ENCODE measurements at places on chromosomes 6 and 20.

GRCh38 chr6:47247227-47247797 is 62.4 kb downstream of the TNFRSF21 start:
- DNase-seq = peak; percentile 2

- no peak for DNase-seq
Observed at GRCh38 chr6:39173270-39173669, 56.0 kb downstream of the KCNK5 start.

DNA sequence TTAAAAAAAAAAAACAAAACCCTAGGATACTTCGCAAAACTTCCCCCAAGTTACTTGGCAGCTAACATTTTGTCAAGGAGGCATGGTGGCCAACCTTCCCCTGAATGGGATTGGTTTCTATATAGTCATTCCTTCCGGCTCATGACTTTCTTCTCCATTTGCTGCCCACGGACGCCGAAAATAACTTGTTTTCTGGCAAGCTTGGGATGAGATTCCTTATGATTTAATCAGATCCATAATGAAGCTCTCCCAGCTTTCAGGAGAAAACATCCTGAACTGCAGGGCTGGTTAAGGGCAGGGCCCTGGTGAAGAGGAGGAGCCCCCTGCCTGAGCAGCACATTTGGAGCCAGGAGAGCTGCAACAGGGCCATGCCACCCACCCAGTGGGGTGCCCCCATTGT is 49.9 kb downstream of the PPP1R16B start:
- DNase-seq = no peak

DNA sequence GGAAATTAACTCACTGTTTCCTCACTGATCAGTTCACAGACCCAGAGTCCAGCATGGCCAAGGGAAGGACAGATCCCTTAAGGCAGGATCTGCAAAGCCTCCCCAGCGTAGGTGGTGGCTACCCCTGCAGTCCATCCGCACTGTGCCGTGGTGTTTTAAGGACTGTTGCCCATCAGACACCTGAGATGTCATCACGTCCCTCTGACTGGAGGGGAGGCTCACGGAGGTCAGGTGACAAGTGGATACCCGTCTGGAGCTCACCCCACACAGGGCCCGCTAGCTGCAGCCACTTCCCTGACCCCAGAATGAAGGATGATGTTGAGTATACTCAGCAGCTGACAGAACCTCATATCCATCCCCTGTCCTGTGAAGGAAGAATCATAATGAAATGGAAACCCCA is 161.8 kb upstream of the GGTLC1 start:
- DNase-seq = no peak

GRCh38 chr20:58403272-58403671 is 14.2 kb downstream of the VAPB start:
- DNase-seq = no peak

DNA sequence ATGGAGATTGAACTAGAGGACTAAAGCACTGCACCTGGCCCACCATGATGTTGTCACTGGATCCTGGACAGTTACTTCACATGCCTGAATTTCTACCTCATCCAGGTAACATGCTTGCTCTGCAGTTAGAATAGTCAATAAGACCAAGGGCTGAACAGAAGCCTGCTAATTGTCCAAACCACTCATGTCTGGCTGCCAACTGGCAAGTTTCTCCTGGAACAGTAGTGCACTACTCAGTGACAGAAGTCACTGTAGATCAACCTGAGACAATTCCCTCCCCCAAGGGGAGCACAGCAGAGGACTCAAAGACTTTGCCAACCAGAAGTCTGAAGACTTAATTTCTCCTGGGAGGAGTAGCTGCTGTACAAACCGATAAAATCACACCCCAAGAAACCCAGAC is 454.6 kb upstream of the MARCKS start:
- DNase-seq = no peak

DNA sequence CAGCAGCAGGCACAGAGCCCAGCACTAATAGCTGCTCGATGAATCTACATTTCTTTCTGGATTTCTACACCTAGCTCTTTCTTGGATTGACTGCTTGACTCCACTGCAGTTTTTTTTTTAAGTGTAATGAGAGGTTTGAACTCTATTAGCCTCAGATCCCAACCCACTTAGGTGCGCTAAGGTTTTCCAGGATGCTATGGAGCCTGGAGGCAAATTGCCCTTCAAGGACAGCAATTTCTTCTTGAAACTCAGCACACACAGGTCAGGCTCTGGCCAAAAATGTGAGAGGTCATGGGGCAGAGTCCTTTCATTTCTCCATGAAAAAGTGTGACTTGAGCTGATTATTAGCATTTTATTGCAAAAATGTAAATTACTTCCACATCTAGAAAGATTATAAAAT is 52.3 kb upstream of the TIAM2 start:
- no peak for DNase-seq

DNA sequence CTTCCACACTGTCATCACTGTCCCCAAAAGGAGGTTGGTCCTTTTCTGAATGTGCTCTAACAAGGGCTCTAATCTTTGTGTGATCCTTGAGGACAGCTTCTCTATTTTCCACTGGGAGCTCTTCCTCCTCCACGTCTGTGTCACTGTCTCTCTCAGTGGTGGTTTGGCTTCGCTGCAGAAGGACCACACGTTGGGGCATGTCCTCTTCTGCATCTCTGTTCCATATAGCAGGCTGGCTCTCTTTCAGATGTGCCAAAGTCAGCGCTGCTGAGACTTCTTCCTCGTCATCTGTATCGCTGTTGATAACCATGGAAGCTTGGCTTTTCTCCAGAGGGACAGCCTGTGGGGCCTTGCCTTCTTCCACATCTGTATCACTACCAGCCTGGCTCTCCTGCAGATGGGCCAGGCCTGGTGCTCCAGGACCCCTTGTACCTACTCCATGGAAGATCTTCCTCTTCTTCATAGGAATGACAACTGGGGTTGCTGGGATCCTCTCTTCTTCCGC is 4.6 kb downstream of the MDC1 start:
- DNase-seq = no peak

DNA sequence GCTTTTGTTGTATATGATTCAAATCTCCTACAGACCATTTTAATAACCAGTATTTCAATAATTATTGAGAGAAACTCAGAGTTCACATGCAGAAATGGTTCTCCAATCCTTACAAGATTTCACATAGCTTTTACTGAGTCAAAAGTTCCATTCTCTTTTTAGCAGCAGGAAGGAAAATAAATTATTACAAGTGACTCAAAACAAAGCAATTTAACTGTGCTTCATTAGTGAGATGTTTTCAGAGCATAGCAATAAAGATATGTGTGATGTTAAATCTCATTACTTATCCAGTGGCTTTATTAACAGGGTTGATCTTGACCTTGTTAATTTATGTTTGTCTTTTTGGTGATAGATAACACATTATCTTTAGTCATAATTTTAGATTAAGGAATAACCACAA is 22.0 kb downstream of the KIF13A start:
- no peak for DNase-seq

GRCh38 chr6:169543704-169544103 is 158.1 kb downstream of the WDR27 start:
- DNase-seq = no peak

- no peak for DNase-seq
Observed at GRCh38 chr20:32354592-32355416, 3.3 kb upstream of the ASXL1 start.

DNA sequence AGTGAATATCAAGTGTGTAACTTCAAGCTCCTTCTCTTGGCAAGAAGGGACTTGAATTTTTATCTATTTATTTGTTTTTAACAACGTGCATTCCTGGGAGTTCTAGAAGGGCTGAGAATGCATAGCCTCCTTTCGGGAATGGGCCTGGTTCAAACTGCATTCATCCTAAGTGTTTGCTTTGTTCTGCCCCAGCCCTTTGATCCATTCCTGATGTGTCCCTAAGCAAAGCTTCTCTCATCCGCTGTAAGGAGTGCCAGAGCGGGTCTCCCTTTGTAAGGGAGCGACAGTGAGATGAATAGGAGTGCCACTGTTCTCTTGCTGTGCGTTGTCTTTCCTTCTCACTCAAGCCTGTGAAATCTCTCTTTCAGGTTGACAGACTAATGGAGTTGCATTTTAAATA is 61.0 kb upstream of the VSTM2L start:
- no peak for DNase-seq

DNA sequence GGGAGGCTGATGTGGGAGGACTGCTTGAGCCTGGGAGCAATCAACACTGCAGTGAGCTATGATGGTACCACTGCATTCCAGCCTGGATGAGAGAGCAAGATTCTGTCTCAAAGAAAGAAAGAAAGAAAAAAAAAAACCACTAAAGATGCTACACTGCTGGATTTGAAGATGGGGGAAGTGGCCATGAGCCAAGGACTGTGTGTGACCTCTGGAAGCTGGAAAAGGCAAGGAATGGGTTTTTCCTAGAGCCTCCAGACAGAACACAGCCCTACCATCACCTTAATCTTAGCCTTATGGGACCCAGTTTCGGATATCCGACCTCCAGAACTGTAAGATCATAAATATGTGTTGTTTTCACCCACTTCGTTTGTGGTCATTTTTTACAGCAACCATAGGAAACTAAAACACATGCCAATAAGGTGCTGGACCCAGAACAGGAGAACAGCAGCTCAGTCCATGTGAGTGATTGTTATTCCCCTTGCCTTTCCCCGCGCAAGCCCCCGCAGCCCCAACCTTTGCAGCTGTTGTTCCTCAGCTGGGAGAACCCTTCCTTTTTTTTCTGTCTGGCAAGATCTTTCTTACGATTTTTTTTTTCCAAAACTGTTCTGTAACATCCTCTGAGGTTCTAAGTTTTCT is 11.1 kb upstream of the VAPB start:
- no peak for DNase-seq

DNA sequence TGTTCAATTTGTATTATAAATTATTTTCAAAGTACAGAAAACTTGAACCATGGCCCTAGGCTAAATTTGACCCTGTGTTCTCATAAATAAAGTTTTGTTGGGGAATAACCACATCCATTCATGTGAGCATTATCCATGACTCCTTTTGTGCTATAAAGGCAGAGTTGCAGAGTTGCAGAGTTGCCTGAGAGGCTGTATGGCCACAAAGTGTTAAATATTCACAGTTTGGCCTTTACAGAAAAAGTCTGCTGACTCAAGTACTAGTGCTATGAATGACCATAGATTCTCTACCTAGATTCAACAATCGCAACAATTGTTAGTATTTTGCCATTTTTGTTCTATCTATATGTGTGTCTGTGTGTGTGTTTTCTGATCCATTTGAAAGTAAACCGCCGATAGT is 46.2 kb upstream of the BEND3 start:
- no peak for DNase-seq

- no peak for DNase-seq
Observed at GRCh38 chr6:118984342-118984741, 49.4 kb upstream of the MCM9 start.

GRCh38 chr6:117174835-117175360 is 90.5 kb upstream of the VGLL2 start:
- DNase-seq = no peak

DNA sequence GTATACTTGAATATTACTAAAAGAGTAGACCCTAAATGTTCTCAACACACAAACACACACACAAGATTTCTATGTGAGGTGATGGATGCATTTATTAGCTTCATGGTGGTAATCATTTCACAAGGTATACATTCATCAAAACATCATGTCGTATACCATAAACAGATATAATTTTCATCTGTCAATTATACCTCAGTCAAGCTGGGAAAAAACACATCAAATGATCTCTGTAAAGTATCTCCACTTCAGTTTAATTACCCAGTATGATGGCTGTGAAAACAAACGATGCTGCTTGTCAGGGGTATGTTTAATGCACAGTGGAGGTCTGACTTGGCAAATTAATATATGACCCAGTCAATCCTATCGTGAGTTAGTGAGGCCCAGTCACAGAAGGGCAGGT is 157.2 kb downstream of the MTFR2 start:
- no peak for DNase-seq

GRCh38 chr6:81708113-81708699 is 44.3 kb downstream of the TENT5A start:
- DNase-seq = no peak

DNA sequence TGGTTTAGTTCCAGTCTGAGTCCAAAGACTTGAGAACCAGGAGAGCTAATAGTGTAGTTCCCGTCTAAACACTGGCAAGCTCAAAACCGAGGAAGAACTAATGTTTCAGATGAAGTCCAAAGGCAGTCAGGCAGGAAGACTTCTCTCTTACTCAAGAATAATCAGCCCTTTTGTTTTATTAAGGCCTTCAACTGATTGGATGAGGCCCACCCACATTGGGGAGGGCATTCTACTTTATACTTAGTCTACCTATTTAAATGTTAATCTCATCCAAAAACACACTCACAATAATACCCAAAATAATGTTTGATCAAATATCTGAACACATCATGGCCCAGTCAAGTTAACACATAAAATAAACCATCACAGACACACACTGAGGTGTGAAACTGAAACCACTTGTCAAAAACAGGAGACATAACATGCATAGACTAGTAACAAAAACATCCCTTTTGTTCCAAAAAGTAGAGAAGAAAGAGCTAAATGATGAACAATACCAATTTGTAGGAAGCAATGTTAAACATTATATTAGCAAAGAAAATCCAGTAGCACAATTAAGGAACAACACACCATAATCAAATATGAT is 50.2 kb upstream of the SENP6 start:
- DNase-seq = no peak

DNA sequence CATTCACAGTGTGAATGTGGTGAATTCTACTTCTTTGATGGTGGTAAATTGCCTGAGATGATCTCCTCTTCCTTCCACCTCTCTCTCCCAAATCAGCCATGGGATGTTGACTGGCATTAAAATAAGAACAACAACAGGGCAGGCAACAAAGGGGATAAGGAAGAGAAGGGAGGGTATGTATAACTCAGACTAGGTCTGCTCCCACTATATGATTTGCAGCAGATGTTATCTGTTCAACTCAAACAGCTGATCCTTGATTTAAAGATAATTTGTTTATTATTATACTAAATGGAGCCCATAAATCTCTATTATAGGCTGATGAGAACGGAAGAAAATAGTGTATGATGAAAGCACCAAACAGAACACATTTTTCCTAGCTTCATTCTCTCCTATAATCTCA is 262.0 kb downstream of the BTBD3 start:
- DNase-seq = no peak

GRCh38 chr6:128208078-128208477 is 307.2 kb upstream of the THEMIS start:
- DNase-seq = no peak

- DNase-seq = no peak
Observed at GRCh38 chr6:136251394-136251793, 1.3 kb upstream of the MTFR2 start.

GRCh38 chr20:33927724-33928123 is 66.0 kb upstream of the RALY start:
- no peak for DNase-seq

GRCh38 chr6:23410439-23410838 is 715.6 kb upstream of the NRSN1 start:
- DNase-seq = no peak

DNA sequence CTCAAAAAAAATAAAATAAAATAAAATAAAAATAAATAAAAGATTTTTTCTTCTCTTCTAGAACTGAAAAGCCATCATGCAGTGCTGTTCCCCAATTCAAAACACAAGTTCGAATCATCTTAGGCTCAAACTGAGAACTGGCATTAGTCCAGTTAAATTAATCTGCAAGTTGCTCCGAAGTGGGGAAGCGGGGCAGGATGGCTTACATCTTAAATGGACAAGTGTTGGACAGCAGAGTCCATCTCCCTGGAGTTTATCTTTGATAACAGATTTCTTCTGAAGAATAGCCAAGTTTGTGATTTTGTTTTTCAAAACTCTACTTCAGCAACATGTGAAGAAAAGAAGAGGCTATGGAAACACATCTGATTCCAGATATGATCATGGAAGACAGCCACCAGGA is 111.3 kb upstream of the ASF1A start:
- DNase-seq = no peak

- DNase-seq = no peak
Observed at GRCh38 chr6:145508107-145508506, 227.2 kb downstream of the EPM2A start.

- no peak for DNase-seq
Observed at GRCh38 chr20:24589381-24589780, 120.0 kb downstream of the SYNDIG1 start.

All from CD4-positive, alpha-beta T cell treated with Interferon alpha-2 for 1 hour (primary cell).